Astrocyte of the spinal cord (primary cell): ENCODE measurements at places on chromosomes 6 and 20.

DNA sequence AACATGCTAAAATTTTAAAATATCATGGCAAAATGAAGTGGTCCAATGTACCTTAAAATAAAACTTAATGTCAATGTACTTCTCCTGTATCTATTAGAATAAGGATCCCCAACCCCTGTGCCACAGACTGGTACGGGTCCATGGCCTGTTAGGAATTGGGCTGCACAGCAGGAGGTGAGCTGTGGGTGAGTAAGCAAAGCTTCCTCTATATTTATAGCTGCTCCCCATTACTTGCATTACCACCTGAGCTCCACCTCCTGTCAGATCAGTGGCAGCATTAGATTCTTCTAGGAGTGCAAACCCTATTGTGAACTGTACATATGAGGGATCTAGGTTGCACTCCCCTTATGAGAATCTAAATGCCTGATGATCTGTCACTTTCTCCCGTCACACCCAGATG lies 86.0 kb downstream of the SLC16A10 start:
- no peak for DNase-seq

DNA sequence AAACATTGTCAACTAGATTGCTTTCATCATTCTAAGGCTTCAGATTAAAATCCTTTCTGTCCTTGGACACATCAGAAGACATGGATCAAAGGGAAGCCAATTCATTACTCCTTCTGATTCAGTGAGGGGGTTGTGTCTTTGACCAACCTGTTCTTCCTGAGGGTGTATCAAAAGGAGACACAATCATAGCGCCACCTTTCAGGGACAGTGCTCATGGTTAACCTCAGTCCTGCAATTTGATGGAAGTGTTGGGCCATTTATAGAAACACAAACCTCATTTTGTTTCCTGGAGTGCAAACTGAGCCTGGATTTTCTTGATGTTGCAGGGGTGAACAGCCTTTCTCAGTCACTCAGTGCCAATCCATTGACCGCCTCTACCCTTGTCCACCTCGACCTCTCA lies 163.9 kb upstream of the SCGN start:
- DNase-seq = no peak

DNA sequence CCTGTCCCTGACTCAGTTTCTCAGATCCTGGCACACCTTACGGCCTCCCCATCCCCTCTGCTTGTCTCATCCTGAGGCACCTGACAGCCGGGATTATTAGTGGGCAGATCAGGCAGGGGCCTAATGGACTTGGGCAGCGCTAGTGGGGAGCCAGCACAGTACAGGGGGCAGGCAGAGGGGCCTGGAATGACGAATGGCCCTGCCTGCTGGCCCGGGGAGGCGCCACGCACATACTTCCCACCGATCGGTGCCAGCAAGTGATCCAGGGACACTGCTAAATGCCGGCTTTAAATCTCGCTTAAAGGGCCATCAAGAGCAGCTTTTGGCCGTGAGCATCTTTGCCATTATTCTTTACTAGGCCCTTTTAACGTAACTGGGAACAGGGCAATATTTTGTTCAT lies 188.4 kb downstream of the DHX35 start:
- DNase-seq = no peak

- no peak for DNase-seq
These were observed 27.4 kb upstream of the APCDD1L start for GRCh38 chr20:58542411-58543095.

GRCh38 chr6:145669627-145670034 lies 65.7 kb downstream of the EPM2A start:
- DNase-seq = peak; percentile 74

DNA sequence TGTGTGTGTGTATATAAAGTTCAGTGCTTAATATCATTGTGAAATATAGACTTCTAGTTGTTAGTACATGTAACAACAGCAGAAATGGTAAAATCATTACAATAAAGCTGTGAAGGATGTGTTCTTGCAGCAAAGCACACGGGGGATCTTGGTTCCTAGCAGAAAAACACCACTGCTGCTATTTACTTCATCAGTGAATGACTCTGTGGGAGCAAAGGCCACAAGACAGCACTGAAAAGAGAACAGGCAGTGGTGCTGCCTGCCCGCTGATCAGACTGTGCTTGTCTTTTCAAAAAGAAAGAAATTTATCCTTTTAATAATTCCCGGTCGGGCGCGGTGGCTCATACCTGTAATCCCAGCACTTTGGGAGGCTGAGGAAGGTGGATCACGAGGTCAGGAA lies 689.9 kb upstream of the CITED2 start:
- DNase-seq = no peak

DNA sequence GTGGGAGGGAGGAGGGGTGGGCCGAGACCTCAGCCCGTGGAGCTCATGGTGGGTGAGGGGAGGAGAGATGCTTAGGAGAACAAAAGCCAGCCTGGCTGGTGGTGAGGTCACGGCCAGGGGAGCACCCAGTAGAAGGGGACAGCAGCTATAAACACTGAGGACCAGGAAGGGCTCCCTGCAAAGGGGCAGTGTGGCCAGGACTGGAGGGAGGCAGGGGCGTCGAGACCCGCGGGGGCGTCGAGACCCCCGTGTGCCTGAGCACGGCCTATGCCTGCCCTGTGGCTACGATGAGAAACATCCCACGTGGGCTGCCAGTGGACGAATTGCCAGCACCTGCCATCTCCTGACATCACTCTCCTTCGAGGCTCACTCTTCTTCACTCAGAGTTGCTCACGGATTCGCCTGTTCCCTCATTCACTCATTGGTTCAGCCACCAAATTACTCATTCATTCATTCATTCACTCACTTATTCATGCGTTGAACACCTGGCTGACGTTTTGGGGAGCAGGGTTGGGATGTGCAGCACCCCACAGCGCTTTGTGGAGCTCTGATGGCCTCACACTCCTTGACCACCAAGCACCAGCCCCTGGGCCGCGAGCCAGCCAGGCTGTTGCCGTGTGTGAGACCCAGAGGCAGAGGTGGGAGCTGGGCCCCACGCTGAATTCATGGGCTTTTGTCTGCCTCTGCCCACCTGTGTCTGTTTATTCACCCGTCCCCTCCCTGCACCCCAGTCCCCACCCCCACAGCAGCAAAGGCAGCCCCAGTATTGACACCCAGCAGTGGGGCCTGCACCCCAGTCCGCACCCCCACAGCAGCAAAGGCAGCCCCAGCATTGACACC lies 61.2 kb upstream of the BHLHE23 start:
- no peak for DNase-seq

DNA sequence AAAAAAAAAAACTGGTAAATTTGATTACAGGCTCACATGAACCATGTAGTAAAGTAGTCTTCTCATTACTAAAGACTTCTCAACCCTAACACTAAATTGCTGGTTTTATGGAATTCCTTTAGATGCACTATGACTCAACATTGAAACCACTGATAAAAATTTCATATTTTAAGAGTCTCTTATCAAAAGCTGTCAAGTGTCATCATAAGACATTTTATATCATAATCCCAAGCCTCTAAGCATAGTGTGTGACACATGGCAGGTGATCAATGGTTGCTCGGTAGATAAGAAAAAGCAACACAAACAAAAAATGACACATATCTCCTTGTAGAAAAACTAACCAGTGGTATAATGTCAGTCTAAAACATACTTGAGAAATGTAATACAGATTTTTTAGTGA lies 258.4 kb downstream of the RNGTT start:
- no peak for DNase-seq

- peak; percentile 51 for DNase-seq
These were observed 707.0 kb downstream of the EPM2A start for GRCh38 chr6:145028144-145028818.

DNA sequence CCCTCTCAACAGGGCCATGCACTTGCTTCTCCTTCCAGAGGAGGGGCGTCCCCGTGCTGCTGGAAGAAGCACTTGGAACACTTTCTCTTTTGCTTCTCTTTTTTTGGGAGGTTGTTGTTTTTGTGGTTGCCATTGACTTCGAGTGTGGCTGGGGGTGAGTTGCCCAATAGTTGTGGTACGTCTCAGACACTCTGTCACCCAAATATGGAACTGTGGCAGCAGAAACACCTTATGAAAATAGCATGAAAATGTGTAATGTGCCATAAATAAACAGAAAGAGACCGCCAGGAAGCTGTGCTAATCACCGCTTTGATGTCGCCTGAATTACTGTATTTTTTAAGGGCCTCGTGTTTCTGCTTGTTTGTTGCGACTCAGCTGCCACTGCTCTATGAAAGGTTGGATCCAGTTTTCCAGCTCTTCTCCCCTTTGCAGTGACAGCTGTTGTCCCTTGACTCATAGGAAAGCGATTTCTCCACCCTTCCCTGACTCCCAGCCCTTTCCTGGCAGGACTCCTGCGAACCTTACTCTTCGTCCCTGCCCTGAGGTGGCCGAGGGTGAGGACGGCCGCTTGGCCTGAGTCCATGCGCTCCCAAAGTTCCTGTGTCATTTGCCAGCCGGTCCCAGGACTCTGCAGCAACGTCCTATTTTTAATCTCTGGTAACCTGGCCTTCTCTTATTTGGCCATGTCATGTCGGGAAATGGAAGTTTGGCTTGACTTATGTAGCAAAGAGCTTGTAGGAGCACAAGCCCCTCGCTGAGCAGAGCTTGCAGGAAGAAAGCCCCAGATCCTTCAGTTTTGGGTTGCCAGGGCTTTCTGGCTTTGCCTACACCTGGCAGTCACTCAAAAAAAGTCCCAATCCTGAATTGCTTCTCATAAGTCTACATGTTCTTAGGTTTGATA lies 694.6 kb downstream of the QKI start:
- DNase-seq = peak; percentile 56

- DNase-seq = peak; percentile 19
These were observed 878 bp downstream of the HLA-C start for GRCh38 chr6:31270788-31271640.

DNA sequence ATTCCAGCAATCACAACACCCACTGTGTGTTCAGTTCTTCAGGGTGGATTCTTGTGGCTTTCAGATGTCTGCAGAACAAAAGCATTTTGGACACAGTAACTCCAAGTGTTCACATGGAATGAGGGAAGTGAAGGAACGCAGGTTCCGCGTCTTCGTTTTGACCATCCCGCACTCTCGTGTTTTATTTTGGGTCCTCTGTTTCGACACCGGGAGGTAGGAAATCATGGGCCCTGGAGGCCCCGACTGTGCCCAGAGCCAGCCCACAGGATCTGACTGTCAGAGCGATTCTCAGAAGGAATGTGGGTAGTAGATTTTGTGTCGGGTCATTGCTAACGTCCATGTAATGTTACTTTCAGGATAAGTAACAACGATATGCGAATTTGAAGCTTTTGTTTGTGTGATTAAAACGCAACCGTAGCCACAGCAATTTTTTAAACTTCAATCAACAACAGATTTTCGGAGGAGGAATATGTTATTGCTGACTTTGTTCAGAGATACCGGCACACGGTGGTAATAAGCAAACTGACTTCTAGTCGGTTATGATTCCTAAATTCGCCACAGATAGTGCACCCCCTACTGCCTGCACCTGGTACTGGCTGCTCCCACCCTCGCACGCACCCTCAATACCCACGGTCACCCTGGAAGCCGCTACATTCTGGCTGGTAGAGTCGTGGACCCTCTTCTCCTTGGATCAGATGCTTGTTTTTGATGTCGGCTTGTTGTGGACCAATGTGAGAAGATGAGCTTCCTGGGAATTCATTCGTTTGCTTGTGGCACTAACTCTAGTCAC lies 10.5 kb downstream of the NPEPL1 start:
- no peak for DNase-seq

DNA sequence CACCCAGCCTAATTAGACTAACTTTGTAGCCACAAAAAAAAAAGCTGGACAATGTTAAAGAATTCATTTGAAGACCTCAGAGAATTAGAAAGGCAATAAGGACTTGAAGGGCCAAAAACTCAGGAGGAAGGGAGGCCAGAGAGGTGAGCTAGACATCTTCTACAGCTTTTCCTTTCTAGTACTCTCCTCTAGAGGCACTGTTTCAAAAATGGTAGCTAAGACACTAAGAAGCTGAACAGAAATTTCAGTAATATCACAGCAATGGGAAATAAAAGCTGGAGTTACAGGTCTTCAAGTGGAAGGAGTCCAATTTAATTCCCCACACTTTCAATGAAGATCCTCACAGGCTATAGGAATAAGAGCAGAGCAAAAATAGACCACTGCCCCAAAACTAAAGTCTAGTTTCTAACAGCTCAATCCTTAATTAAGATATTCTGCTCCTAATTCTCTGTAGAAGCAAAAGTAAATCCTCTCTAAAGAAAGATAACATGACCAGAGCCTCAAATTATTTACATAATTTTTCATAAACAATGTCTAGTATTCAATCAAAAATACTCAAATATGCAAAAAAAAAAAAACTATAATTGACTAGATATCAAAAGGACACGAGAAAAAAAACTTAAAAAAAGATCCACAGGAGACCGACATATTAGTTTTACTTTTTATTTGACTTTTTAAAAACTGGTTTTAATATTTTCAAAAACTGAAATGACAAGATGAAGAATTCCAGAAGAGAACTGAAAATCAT lies 63.7 kb downstream of the RNGTT start:
- no peak for DNase-seq

DNA sequence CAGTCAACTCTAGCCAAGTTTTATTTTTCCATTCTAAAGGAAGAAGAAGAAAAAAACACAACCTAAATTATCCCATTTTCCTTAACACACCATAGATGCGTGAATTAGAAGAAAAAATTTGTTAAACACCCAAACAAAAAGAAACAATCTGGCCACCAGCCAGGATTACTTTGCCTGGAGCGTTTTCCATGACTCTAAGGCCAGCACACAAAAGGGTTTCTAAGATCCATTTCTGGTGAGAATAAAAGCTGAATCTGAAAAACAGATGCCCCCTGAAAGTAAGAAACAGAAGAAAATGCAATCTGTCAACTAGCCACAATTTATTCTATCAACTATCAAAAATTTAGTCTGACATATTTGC lies 267.2 kb upstream of the SULF2 start:
- no peak for DNase-seq

- DNase-seq = no peak
These were observed 60.5 kb downstream of the EDN1 start for GRCh38 chr6:12350644-12351170.

- DNase-seq = no peak
These were observed 33.8 kb downstream of the RIN2 start for GRCh38 chr20:19791887-19792286.

DNA sequence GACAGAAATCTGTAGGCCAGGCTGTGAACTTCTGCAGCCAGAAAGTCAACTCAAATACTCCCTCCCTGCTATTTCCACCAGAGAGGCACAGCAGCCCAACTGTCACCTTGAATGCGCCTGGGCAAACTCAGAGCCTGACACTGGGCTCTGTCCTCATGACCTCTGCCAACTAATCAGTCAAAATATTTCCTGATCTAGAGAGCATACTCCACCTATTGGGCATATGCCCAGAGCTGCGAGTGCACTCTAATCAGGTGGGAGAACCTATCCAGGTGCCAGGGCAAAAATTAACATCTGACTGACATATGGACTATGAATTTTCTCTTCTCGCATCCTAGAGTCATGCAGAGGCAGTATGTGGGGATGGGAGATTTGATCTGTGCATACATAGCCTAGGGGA lies 406.3 kb upstream of the RUNX2 start:
- no peak for DNase-seq
